ENCODE measurements at places on chromosomes 1 and 21.

GRCh38 chr1:1796466-1796865 is 18.2 kb upstream of the NADK start:
- no peak for DNase-seq

- no peak for DNase-seq
These were observed 4.2 kb upstream of the STXBP3 start for GRCh38 chr1:108742253-108742652.

DNA sequence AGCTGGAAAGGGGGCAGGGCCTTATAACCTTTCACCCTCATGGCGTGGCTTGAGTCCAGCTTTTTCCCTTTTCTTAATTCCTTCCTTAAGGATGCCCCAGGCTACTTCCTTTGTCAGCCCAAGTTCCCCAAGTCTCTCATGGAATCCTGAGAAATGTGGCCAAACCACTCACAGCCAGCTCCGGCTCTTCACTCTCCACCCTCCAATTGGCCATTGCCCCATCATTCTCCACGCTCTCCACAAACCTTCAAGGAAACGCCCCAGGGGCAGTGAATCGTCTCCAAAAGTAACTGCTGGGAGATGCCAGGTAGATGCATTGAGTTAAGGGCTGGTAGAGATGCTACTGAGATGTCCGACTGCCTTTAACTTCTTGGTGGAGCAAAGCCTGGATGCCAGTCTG is 113.5 kb upstream of the CD34 start:
- DNase-seq = no peak

GRCh38 chr1:163737261-163737660 is 415.5 kb downstream of the NUF2 start:
- DNase-seq = no peak

GRCh38 chr1:197807216-197807615 is 31.9 kb upstream of the DENND1B start:
- DNase-seq = no peak

- no peak for DNase-seq
These were observed 150.6 kb downstream of the MRPL39 start for GRCh38 chr21:25456672-25457071.

DNA sequence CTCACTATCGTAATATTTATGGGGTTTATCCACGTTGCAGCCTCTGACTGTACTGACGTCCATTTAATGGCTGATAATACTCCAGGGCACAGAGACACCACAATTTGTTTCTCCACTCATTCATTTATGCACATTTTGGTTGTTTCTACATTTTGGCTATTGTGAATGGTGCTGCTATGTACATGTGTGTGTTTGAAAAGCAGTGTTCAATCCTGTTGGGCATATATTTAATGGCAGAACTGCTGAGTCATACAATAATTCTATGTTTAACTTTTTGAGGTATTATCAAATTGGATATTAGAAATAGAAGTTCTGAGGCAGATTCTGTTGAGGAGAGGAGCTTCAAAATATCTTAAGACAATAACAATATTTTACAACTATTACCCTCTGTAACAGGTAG is 39.0 kb upstream of the NADK start:
- no peak for DNase-seq

DNA sequence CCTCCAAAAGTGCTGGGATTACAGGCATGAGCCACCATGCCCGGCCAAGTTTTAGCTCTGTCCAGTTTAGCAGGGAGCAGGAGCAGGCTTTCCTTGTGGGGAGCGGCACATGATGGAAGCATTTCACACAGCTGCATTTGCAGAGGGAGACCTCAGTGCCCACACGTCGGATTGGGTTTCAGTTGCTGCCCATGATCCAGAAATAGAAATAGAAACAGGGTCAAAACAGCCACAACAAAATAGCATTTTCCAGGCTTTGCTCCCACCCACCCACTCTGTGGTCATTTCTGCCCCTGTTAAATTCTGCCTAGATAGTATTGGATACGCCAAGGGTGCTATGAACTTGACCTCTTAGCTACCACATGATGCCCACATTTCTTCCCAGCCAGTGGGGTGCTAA is 128.4 kb downstream of the CNIH3 start:
- no peak for DNase-seq

DNA sequence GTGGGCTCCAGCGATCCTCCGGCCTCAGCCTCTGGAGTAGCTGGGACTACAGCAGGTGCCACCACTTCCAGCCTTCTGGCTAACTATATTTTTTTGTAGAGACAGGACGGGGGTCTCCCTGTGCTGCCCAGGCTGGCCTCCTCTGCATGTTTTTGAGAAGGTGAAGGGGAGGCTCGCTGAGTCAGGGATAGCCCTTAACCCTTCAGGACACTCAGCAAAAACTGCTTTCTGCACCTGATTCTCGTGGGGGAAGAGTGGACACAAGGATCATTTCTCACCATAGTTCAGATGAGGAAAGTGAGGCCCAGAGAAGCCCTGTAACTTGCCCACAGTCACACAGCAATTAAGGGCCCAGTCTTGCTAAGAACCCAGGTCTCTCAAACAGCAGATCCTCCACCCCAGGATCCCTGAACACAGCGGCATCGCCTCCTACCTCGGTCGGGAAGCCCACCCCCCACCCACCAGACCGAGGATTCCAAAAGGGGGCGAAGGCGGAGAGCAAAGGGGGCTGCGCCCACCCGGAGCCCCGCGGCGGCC is 1.3 kb downstream of the FGR start:
- DNase-seq = no peak

- no peak for DNase-seq
These were observed 12.6 kb upstream of the OR6N2 start for GRCh38 chr1:158793604-158794003.

DNA sequence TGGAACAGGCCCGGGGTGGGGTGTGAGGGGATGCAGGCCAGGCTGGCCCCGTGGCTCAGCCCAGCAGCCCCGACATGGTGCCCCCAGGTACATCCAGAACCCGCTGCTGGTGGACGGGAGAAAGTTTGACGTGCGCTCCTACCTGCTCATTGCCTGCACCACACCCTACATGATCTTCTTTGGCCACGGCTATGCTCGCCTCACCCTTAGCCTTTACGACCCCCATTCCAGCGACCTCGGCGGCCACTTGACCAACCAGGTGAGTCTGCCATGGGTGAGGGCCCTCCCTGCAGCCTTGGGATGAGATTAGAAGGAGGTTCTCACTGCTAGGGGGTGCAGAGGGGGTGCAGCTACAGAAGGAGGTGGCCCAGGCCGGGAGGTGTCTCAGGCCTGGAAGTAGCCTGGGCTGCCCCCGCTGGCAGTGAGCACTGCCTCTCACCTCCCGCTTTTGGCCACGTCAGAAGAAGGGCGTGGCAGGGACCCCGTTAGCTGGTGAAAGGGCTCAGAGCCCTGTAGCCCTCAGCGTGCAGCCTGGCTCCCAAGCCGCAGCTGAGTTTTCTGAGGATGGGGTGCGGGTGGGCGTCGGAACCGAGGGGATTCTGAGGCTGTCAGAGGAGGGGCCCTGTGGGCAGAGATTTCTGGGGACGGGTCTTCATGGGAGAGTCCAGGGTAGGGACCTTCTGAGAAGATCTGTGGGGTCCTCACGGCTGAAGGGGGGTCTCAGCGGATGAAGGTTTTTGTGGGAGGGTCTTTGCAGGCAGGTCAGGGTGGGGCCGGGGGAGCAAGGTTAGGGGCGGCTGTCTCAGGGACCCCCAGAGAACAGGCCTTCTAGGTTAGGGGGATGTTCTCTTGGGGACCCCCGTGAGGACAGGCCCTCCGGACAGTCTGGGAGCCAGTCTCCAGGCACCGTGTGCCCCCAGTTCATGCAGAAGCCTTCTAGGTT is 10.4 kb downstream of the TTLL10 start:
- no peak for DNase-seq

DNA sequence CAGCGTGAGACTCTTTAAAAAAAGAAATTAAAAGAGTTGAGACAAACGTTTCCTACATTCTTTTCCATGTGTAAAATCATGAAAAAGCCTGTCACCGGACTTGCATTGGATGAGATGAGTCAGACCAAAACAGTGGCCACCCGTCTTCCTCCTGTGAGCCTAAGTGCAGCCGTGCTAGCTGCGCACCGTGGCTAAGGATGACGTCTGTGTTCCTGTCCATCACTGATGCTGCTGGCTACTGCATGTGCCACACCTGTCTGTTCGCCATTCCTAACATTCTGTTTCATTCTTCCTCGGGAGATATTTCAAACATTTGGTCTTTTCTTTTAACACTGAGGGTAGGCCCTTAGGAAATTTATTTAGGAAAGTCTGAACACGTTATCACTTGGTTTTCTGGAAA is 31.2 kb downstream of the IFNAR1 start:
- no peak for DNase-seq

DNA sequence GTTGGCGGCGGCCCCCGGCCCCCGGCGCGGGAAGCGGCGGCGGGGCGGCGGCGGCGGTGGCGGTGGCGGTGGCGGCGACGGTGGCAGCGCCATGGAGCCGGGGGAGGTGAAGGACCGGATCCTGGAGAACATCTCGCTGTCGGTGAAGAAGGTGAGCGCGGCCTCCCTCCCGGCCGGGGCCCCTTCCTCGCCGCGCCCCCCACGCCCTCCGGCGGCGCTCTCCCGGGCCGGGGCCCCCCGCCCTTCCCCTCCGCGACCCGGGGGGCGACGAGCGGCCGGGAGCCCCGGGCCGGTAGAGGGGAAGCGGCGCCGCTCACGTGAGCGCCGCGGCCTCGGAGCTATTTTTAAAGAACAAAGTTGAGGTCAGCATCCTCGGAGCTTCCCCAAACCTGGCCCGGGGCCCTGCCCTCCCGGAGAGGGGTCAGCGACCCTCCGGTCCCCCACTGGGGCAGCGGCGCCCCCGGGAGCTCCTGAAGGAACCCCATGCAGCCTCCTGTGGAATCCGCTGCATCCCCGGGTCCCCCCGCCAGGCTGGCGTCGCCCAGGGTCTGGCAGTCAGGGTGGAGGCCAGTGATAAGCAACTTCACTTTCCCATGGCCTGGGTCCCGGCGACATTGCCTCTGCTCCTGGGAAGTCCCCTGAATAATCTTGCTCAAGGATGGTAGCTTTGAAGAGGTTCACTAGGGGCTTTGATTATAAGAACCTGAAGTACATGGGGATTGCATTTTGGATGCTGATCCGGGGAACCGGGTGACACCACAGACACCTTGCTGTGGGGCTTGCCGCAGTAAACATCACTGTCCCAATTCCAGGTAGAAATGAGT is 560 bp downstream of the PLEKHM2 start:
- DNase-seq = peak; percentile 18

GRCh38 chr1:109239409-109240068 is 9.8 kb upstream of the CELSR2 start:
- DNase-seq = no peak

DNA sequence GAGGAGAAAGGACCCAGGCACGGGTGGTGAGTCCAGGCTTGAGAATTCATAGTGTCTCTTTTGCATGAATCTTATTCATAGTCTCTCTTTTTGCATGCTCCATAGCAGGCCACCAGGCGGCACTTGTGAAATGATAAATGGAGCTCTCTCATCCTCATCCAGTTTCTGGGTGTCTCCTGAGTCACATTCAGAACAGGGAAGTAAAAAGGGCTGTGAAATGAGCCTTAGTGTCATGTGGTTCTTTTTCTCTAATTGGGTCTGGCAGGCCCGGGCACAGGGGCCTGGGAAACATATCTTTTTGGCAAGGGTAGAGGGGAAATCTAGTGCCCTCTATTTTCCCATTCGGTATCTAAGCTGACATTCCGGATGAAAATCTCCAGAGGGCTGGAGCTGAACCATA is 19.1 kb upstream of the NCF2 start:
- DNase-seq = no peak

DNA sequence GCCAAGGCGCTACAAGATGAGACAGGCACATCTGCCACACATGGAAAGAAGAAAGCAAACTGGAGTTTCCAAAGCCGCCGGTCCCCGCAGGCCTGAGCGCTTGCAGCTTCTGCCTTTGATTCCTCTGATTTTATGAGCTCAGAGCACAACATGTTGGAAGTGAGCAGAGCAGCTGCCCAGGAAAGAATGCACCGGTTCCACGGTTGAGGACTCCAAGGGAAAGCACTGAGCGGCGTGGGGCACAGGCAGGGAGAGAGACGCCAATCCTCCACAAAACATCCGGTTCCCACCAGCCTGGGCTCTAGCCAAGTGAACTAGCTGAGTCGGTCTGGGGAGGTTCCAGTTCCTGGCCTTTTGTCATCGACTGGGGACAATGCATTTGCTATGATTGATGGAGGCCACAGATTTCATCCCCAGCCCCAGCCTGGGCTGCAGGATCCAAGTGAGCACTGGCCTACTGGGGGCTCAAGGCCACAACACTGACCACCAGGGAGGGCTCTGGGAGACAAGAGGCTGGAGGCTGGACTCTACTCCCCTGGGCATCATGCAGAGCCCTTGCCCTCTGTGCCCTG is 253.1 kb upstream of the IRF2BP2 start:
- DNase-seq = no peak

DNA sequence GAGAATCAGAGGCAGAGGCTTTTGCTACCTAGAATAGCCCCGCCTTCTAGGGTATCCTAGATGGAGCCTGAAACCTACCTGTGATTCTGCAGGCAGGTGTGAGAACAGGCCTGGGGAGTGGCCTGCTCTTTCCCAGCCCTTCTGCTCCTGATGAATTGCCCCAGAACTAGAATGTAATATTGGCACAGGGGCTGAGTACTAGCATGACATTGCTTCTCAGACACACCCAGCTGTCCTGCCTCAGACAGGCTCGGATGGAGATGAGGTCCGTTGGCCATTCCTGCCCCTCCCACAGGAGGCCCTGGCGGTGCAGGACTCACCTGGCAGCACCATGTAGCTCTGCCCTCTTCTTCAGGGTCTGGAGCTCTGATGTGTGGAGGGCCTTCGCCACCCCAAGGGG is 237.6 kb downstream of the GRIK3 start:
- DNase-seq = no peak

GRCh38 chr1:157596384-157596783 is 1.5 kb downstream of the FCRL4 start:
- no peak for DNase-seq

DNA sequence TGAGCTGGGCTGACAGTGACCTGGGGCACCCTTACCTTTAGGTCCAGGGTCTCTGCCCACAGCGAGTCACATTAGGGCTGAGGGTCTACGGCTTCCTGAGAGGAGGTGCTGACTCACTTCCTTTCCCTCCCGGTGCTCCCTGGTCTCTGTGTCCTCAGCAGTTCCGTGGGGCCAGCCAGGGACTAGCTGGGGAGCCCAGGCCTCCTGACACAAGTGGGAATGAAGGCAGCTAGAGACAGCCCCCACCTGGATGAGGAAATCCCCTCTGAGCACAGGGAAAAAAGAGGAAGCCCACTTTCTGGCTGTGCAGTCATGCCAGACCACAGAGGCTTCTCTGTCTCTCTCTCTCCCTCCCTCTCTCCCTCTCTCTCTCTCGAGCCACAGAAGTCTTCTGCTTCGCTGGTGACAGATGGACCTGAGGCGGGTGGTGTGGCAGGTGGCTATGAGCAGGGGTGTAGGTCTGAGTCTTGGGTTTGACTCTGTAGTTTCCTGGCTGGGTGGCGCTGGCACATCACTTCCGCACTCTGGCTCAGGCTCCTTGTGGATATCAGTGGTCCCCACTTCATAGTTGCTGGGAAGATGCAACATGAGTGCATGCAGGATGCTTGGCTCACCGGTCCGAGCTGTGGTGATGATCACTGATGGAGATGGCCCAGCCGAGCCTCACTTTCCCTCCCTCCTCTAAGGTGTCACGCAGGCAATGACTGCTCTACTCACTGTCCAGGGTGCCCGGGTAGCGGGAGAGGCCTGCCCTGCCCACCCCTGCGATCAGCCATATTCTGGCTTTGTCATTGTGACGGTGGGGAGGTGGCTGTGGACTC is 3.5 kb downstream of the SLC66A1 start:
- no peak for DNase-seq

- DNase-seq = no peak
These were observed 48.8 kb downstream of the NID1 start for GRCh38 chr1:236016083-236016482.
